IMR-90 (cell line): ENCODE measurements at places on chromosomes 5 and 9. TPM values are rescaled to one million over a fixed set of nuclear protein-coding genes. Genes with fewer than 3 reads are reported as not detected.

The BSPRY gene
- not detected in 2 replicates for total RNA-seq

The EIF4E1B gene
- total RNA-seq = not detected in 2 replicates

The ANGPTL2 gene
- 9.5 and 14.7 TPM in 2 replicates for total RNA-seq

DNA sequence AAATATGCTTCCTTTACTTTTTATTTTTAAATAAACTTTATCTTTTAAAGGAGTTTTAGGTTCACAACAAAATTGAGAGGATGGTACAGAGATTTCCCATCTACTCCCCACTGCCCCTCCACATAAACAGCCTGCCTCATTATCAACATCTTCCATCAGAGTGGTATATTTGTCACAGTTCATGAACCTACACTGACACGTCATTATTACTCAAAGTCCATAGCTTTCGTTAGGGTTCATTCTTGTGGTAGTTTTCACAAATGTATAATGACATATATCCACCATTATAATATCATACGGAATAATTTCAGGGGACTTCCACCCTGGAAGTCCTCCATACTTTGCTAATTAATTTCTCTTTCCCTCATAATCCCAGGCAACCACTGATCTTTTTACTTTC lies 204.9 kb downstream of the SMARCA2 start:
- H3K27ac ChIP-seq = no peak overlapping the region
- no peak overlapping the region for H3K4me3 ChIP-seq
- no peaks in the 10 kb centered on the region for H3K4me1 ChIP-seq
- no peaks in the 10 kb centered on the region for H3K36me3 ChIP-seq

DNA sequence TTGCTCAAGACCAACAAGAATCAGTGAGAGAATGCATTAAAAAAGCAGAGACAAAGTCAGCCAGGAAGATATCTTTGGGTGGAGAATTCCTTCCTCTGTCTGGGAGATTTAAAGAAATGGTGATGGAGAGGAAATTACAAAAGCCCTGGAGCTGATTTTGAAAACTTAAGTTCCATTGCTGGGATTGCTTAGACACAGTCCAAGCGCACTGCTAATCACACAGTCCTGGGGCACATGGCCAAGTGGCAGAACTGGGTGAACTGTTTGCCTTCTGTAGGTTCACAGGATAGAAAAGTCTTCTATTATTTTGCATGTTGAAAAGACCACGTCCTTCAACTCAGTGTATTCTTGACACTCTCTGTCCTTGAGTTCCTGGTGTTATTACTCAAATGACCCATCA lies 284.9 kb upstream of the FBXL7 start:
- H3K4me1 ChIP-seq = no peaks in the 10 kb centered on the region
- no peaks in the 10 kb centered on the region for H3K36me3 ChIP-seq
- peaks cover 2% of the 10 kb centered on the region; the same call in 1 of the 2 replicates for H3K27me3 ChIP-seq

DNA sequence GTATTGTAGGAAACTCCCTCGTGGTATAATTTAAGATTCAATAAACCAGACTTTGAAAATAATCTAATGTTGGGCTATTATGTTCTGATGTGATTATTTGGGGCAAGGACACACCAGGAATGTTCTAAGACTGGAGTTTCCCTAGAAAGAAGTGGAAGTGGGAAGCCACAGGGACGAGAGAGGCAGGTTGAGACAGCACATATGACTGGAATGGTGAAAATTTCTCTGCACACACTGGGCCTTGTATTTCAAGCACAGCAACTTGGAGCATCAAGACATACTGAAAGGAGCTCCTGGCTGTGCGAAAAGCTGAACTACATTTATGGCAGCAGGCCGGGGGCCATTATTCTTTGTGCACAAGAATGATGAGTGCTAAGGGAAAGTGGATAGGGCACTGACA lies 98.2 kb downstream of the CETN3 start:
- no peaks in the 10 kb centered on the region for H3K4me1 ChIP-seq
- no peak for DNase-seq
- H3K36me3 ChIP-seq = no peaks in the 10 kb centered on the region
- no peak overlapping the region for H3K4me3 ChIP-seq
- no peaks in the 10 kb centered on the region for H3K27me3 ChIP-seq

DNA sequence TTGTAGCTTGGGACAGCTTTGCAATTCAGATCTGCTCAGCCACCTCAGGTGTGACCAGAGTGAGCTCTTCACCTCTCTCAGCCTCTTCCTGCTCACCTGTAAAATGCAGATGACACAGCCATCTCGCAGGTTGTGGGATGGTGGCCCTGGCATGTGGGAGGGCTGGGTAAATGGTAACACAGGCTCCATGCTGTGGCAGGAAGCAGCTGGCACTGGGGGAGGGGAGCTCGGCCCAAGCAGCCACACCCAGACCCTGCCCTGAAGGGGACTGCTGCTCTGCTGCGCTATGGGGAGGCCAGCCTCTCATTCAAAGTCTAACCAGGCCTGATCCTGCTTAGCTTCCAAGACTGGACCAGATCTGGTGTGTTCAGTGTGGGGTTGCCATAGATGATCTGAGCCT lies 24.1 kb downstream of the PHF2 start:
- no peak overlapping the region for H3K27ac ChIP-seq
- H3K4me3 ChIP-seq = no peak overlapping the region
- no peaks in the 10 kb centered on the region for H3K4me1 ChIP-seq
- no peak for DNase-seq

DNA sequence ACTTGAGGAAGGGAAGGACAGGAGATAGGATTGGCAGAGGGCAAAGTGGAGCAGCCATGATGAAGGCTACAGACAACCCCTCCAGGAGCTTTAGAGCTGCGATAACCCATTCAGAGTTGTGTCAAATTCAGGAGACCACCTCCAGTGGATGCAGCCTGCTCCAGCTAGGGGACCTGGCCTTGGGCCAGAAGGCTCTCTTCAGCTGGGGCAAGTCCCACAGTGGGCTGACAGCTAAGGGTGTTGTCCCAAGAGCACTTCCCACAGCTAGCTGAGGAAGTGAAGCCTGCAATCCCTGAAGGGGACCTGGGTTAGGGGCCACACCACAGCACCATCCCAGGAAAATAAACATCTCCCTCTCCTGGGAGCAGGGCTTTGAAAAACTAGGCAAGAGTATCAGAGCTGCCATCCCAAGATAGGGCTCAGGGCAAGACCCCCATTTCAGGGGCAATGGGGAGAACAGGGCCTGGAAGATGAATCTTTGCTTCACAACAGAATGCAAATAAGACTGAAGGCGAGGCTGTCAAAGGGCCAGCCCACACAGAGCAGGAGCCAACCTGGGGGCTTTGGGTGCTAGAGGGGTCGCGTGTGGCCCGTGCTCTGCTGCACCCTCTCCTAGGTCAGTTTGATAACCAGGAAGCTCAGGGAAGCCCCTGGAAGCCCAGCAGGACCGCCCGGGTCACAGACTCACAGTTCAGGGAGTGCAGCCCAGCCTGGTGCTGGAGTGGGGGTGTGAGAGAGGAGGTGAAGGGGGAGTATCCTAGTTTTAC lies 19.3 kb upstream of the DAPK1 start:
- no peaks in the 10 kb centered on the region for H3K36me3 ChIP-seq
- H3K27ac ChIP-seq = no peak overlapping the region
- DNase-seq = no peak

- H3K27me3 ChIP-seq = no peaks in the 10 kb centered on the region
- DNase-seq = peak; percentile 94
- H3K36me3 ChIP-seq = no peaks in the 10 kb centered on the region
- peaks cover 4% of the 10 kb centered on the region for H3K4me1 ChIP-seq
- no peak overlapping the region for H3K4me3 ChIP-seq
These were observed 90.7 kb upstream of the NR3C1 start for GRCh38 chr5:143494162-143494561.

DNA sequence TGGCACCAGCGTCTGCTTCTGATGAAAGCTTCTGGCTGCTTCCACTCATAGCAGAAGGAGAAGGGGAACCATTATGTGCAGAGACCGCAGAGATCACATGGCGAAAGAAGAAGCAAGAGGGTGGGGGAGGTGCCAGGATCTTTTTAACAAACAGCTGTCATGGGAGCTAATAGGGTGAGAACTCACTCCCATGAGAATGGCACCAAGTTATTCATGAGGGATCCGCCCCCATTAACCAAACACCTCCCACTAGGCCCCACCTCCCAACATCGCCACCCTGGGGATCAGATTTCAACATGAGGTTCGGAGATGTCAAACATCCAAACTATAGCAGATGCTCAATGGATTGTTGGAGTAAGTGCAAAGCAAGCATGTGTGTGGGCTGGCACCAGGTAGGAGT lies 125.8 kb upstream of the SLIT3 start:
- no peaks in the 10 kb centered on the region for H3K36me3 ChIP-seq
- no peaks in the 10 kb centered on the region for H3K4me1 ChIP-seq
- H3K27ac ChIP-seq = no peak overlapping the region

DNA sequence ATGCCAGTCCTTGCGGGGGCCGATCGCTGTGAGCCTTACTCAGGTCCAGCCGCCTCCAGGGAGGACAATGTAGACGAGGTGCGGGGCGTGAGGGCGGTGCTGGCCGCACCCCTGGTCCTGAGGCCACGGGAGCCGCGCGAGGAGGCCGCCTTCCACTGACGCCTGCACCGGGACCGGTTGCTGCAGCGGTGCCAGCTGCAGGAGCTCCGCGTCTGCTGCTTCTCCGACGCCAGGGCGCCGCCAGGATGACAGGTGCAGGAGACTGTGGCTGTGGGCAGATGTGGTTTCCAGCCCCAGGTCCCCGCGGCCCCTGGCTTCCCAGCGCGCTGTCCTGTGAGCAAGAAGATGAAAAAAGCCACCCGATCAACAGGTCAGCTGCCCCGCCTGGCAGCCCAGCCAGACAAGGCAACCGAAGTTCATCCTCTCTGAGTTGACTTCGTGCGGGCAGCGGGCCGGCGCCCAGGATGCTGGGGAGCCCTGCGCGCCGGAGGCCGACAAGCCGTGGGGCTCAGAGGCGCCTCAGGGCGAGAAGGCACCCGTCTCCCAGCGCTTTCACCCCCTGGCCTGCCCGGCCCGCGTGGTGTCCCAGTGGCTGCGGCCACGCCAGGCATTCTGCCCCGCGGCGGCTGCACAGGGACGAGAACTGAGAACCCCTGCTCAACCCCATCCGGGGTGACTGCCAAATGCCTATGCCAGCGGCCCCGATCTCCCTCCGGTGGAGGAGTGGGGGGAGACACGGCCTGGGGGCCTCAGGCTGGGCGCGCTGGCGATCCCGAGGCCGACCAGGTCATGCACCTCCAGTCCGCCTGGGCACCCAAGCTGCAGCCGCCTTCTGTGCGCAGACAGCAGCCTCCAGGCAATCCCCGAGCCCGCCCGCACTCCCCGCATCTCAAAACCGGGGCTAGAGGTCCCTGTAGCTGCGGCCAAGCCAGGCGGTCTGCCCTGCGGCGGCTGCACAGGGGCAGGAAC lies 43.4 kb upstream of the BICD2 start:
- no peak overlapping the region for H3K4me3 ChIP-seq
- H3K27me3 ChIP-seq = peaks cover 67% of the 10 kb centered on the region
- no peak for DNase-seq
- H3K4me1 ChIP-seq = peaks cover 1% of the 10 kb centered on the region; the same call in 1 of the 2 replicates
- H3K36me3 ChIP-seq = no peaks in the 10 kb centered on the region
